ENCODE measurements at places on chromosomes 1 and 21.

GRCh38 chr1:213568929-213569815 is 418.6 kb upstream of the PROX1 start:
- DNase-seq = no peak

GRCh38 chr1:159594625-159595405 is 7.2 kb downstream of the APCS start:
- DNase-seq = no peak

- no peak for DNase-seq
Measured at GRCh38 chr1:220335668-220336067, 63.4 kb upstream of the RAB3GAP2 start.

DNA sequence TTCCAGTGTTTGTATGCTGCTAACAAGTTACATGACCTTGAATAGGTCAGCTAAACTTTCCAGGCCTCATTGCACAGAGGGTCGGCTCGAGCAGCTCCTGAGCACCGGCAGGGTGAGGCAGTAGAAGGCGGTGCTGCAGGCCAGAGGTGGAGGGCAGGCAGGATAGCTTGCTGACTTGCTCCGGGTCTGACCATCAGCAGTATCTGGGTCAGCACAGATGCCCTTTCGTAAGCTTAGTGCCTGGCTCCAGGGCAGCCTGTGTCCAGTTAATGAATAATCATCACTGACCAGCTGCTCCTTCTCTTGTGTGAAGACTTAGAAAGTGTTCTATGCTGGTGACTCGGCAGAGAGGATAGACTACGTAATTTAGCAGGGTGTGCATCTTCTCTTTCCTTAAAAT is 6.9 kb downstream of the MAPKAPK2 start:
- no peak for DNase-seq

Data from NB4 (cell line).